Glutamatergic neuron (in vitro differentiated cells): ENCODE measurements at places on chromosomes 2 and 18. TPM values are rescaled to one million over a fixed set of nuclear protein-coding genes. Genes with fewer than 3 reads are reported as not detected.

Gene ACTG2
- not detected for total RNA-seq

DNA sequence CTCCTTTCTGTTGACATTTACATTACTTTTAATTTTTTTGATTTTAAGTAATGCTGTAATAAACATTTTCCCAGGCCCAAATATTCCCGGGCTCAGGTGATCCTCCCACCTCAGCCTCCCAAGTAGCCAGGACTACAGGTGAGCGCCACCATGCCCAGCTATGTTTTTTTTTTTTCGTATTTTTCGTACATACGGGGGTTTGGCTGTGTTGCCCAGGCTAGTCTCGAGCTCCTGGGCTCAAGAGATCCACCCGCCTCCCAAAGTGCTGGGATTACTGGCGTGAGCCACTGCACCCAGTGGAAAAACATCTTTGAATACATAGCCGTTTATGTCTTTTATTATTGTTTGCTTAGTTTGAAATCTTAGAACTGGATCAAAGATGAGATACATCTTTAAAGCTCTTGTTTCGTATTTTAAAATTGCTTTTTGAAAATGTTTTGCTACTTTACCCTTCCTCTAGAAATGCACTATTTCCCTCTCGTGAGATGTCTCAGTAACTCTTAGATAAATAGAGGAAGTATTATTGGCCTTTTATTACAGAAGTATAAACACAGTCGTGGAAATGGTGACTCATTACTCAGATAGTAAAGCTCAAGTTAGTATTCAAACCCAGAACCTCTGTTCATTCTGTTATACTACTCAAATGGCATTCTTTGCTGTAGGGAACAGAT, 2.4 kb downstream of the SMCHD1 start:
- DNase-seq, result no peak
- H3K4me1 ChIP-seq, result peaks cover 4% of the 10 kb centered on the region
- peak overlapping the region; percentile 64 for H3K4me3 ChIP-seq
- H3K36me3 ChIP-seq, result no peaks in the 10 kb centered on the region

DNA sequence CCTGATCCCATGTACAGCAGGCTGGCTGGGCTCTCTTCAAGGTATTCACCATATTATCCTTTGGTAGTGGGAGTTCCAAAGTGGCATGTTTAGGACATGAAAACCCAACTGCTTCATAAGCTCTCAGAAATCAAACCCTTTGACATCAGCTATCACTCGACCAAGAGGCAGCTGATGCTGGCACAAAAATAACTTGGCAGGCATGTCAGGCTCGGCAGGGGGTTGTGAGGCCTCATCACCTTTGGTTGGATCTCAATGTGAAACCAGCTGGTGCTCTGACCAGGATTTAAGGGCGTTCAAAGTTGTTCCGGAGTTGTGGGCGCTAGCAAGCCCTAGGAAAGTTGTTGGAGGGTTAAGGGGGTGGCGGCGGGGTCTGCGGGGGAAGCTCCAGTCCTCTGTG, 171.9 kb downstream of the FHOD3 start:
- peaks cover 7% of the 10 kb centered on the region for H3K27me3 ChIP-seq
- no peaks in the 10 kb centered on the region for H3K36me3 ChIP-seq
- DNase-seq, result no peak
- no peak overlapping the region for H3K4me3 ChIP-seq
- peaks cover 7% of the 10 kb centered on the region for H3K4me1 ChIP-seq

Gene SPATS2L
- 45.5 TPM for total RNA-seq

GRCh38 chr2:88201811-88202169, 31.6 kb downstream of the THNSL2 start:
- no peak overlapping the region for H3K4me3 ChIP-seq
- H3K4me1 ChIP-seq, result peaks cover 1% of the 10 kb centered on the region
- no peak for DNase-seq
- H3K27me3 ChIP-seq, result no peaks in the 10 kb centered on the region
